ENCODE measurements at places on chromosomes 5 and 9.

- no peaks in the 10 kb centered on the region for H3K27me3 ChIP-seq
- no peaks in the 10 kb centered on the region for H3K4me1 ChIP-seq
- no peak overlapping the region for H3K27ac ChIP-seq
- no peak for DNase-seq
Measured at GRCh38 chr5:127305493-127305892, 14.9 kb downstream of the MEGF10 start.

- no peaks in the 10 kb centered on the region for H3K4me1 ChIP-seq
- no peaks in the 10 kb centered on the region for H3K36me3 ChIP-seq
- DNase-seq = no peak
Measured at GRCh38 chr9:124436320-124436719, 13.9 kb upstream of the ADGRD2 start.

DNA sequence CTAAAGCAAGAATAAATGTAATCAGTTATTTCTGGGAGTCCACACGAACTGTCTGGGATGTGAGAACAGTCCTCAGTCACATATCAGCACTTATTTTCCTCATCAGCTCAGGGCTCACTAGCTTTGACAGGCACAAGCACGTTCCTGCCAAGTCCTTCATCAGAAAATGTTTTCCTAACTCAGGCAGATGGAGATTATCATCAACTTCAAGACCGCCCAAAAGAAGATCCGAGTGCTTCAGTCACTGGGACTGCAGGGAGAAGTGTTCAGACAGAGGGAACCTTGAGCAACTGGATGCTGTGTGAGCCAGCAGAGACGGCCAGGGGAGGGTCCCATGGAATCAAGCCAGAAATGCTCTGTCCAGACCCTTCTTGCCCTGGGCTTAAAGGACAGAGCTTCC lies 189.4 kb downstream of the NXNL2 start:
- DNase-seq = no peak
- no peak overlapping the region for H3K4me3 ChIP-seq
- no peak overlapping the region for H3K27ac ChIP-seq
- H3K4me1 ChIP-seq = no peaks in the 10 kb centered on the region

DNA sequence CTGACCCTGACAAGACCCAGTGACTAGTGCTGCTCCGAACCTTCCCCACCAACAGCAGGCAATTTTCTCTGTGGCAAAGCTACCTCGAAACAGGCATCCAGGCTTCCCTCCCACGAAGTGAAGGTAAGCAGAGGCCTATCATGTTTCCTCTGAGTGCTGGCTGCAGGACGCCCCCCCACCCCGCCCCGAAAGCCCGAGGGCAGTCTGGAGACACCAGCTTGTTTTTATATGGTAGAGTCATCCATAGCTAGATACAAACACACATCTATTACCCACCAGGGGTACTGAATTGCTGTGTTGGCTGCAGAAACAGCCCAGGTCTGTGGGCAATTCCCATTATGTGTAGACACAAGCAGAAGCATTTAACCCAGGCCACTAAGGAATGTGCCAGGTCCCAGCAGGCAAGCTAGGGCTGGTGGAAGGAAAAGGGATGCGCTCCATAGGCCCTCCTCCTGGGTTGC lies 40.4 kb downstream of the LIX1 start:
- H3K4me3 ChIP-seq = no peak overlapping the region
- H3K27ac ChIP-seq = no peak overlapping the region
- no peaks in the 10 kb centered on the region for H3K4me1 ChIP-seq
- H3K27me3 ChIP-seq = no peaks in the 10 kb centered on the region

- no peaks in the 10 kb centered on the region for H3K27me3 ChIP-seq
- no peaks in the 10 kb centered on the region for H3K4me1 ChIP-seq
- no peak overlapping the region for H3K27ac ChIP-seq
- DNase-seq = no peak
- no peak overlapping the region for H3K4me3 ChIP-seq
Measured at GRCh38 chr5:80711938-80712337, 57.2 kb upstream of the DHFR start.

- H3K36me3 ChIP-seq = no peaks in the 10 kb centered on the region
Measured at GRCh38 chr5:102792705-102793104, 37.6 kb downstream of the PAM start.

GRCh38 chr5:137092831-137093230 lies 406.3 kb downstream of the SPOCK1 start:
- H3K4me3 ChIP-seq = no peak overlapping the region
- no peak overlapping the region for H3K27ac ChIP-seq
- no peak for DNase-seq
- no peaks in the 10 kb centered on the region for H3K4me1 ChIP-seq
- H3K27me3 ChIP-seq = no peaks in the 10 kb centered on the region

DNA sequence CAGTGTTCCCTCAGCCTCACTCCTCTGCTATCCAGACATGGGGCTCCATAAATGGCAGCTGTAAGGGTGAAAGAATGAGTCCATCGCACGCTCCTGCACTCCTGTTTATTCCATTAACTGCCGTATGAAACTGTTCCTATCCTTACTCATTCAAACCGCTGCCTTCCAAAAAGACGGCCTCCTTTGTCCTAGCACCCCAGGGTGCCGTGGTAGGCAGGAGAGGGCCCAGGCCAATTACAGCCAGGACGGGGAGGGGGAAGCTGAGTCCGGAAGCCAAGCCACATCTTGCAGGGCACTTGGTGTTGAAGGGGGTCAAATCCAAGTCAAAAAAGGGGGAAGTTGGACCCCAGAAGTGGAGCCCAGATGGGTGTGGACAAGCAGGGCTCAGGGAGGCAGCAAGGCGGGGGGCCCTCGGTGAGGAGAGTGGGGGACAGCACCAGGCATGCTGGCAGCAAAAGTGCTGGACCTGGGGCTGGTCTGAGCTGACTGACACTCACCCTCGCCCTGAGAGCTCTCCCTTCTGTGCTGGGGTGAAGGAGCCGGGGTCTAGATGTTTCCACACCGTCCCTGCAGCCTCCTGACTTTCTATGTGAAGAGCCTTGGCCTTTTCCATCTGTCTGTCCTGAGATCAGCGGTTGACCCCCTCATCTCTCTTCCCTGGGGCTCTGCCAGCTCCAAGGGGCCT lies 63.3 kb downstream of the COL23A1 start:
- no peaks in the 10 kb centered on the region for H3K27me3 ChIP-seq
- H3K4me3 ChIP-seq = no peak overlapping the region
- H3K36me3 ChIP-seq = no peaks in the 10 kb centered on the region
- DNase-seq = no peak

DNA sequence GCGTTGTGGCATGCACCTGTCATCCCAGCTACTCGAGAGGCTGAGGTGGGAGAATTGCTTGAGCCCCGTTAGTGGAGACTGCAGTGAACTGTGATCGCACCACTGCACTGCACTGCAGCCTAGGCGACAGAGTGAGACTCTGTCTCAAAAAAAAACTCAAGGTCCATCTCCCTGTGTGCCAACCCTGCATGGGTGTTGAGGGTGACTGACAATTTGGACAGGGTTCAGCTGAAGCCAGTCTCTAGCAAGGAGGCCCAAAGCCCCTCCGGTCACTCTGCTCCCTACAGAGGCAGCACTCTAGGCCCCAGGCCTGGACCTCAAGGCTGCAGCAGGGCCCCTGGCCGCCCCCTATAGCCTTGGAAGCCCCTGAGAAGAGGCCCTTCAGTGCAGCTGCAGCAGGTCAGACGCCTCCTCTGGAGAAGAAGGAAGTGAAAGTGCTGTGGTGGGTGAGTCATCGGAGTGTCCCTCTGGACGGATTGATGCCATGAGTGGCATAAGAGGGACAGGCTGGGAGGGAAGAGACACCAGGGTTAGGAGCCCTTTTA lies 39.2 kb upstream of the NEK6 start:
- no peaks in the 10 kb centered on the region for H3K27me3 ChIP-seq
- peak; percentile 76 for DNase-seq
- H3K4me1 ChIP-seq = peaks cover 14% of the 10 kb centered on the region
- H3K36me3 ChIP-seq = no peaks in the 10 kb centered on the region
- no peak overlapping the region for H3K27ac ChIP-seq

- H3K4me1 ChIP-seq = peaks cover 56% of the 10 kb centered on the region
- H3K36me3 ChIP-seq = no peaks in the 10 kb centered on the region
- peak overlapping the region; percentile 43 for H3K27ac ChIP-seq
Measured at GRCh38 chr9:13915591-13916301, 398.2 kb downstream of the NFIB start.

DNA sequence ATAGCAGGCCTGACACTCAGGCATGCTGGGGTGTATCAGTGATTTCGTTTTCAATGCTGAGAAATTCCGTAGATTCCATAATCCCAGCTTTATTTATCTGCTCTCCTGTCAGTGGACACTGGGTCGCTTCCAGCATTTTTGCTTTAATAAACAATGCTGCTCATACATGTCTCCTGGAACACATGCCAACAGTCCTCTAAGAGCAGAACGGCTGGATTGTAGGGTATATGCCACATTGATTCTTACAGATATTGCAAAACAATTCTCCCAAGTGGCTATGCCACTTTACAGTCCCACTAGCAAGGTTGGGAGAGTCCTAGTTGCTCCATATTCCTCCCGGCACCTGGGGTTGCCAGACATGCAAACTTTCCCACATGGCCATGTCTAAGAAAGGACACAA lies 81.9 kb downstream of the RAPGEF1 start:
- H3K4me1 ChIP-seq = peaks cover 73% of the 10 kb centered on the region
- H3K27ac ChIP-seq = peak overlapping the region; percentile 61
- DNase-seq = no peak
- no peaks in the 10 kb centered on the region for H3K36me3 ChIP-seq

GRCh38 chr9:9283159-9283986 lies 1329.4 kb downstream of the PTPRD start:
- DNase-seq = no peak
- H3K4me3 ChIP-seq = no peak overlapping the region
- H3K27ac ChIP-seq = no peak overlapping the region
- H3K4me1 ChIP-seq = no peaks in the 10 kb centered on the region
- H3K36me3 ChIP-seq = no peaks in the 10 kb centered on the region

GRCh38 chr5:151234476-151235238 lies 10.8 kb upstream of the CCDC69 start:
- peak overlapping the region; percentile 28 for H3K27ac ChIP-seq
- H3K27me3 ChIP-seq = no peaks in the 10 kb centered on the region
- no peaks in the 10 kb centered on the region for H3K4me1 ChIP-seq
- H3K4me3 ChIP-seq = no peak overlapping the region
- H3K36me3 ChIP-seq = no peaks in the 10 kb centered on the region

DNA sequence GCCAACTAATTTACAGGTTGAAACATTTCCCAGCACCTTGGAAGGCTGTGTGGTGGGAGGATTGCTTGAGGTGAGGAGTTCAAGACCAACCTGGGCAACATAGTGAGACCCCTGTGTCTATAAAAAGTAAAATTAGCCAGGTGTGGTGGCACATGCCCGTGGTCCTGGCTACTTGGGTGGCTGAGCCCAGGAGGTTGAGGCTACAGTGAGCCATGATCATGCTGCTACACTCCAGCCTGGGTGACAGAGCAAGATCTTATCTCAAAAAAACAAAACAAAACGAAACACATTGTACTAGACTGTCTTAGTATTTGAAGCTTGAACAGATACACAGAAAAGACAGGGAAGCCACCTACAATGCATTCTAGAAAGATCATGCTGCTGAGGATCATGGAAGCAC lies 2.8 kb upstream of the HSDL2 start:
- no peaks in the 10 kb centered on the region for H3K36me3 ChIP-seq
- no peaks in the 10 kb centered on the region for H3K4me1 ChIP-seq
- H3K27me3 ChIP-seq = no peaks in the 10 kb centered on the region
- H3K27ac ChIP-seq = no peak overlapping the region

- H3K4me1 ChIP-seq = no peaks in the 10 kb centered on the region
- H3K27ac ChIP-seq = no peak overlapping the region
- no peaks in the 10 kb centered on the region for H3K27me3 ChIP-seq
- DNase-seq = no peak
- no peaks in the 10 kb centered on the region for H3K36me3 ChIP-seq
Measured at GRCh38 chr9:272251-273213, 57.9 kb downstream of the DOCK8 start.

DNA sequence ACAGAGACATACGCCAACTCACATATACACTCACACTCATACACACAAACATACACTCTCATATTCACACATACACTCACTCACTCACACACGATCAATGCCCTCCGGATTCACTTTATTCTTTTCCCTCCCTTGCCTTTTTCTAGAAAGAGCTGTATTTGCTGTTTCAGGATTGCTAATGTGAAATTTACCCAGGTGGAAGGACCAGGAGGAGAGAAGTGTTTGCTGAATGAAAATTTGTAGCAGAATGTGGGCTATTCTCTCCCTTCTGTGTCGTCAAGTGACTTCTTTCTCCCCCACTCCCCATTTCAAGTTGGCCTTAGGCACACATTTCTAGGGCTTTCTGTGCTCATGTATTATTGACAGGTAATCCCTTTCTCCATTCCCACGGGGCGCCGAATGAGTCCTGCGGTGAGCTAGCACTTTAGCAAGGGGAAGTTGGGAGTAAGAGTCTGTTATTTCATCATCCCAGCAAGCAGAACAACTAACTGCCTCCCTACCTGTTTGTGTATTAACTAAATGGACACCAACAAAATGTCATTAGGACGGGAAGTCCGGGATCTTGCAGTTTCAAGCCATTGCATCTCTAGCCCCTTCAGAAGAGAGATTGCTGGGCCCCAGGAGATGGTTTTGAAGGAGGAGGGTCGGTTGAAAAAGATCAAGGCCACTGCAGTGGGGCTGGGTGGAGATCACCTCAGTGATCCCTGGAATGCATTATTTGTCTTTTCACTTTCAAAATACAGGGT lies 97.1 kb upstream of the TAF11L2 start:
- peaks cover 29% of the 10 kb centered on the region for H3K27me3 ChIP-seq
- no peaks in the 10 kb centered on the region for H3K36me3 ChIP-seq
- no peak overlapping the region for H3K4me3 ChIP-seq
- DNase-seq = no peak

- no peak overlapping the region for H3K27ac ChIP-seq
- H3K4me3 ChIP-seq = no peak overlapping the region
- no peaks in the 10 kb centered on the region for H3K36me3 ChIP-seq
- DNase-seq = no peak
Measured at GRCh38 chr9:102911185-102911584, 83.9 kb upstream of the CYLC2 start.

GRCh38 chr9:35928591-35929452 lies 19.5 kb downstream of the SPAAR start:
- no peaks in the 10 kb centered on the region for H3K4me1 ChIP-seq
- no peak overlapping the region for H3K4me3 ChIP-seq
- DNase-seq = no peak
- H3K36me3 ChIP-seq = no peaks in the 10 kb centered on the region

- no peak overlapping the region for H3K4me3 ChIP-seq
- no peaks in the 10 kb centered on the region for H3K36me3 ChIP-seq
- no peaks in the 10 kb centered on the region for H3K4me1 ChIP-seq
- no peaks in the 10 kb centered on the region for H3K27me3 ChIP-seq
- H3K27ac ChIP-seq = no peak overlapping the region
Measured at GRCh38 chr5:10689391-10690081, 71.5 kb downstream of the DAP start.

DNA sequence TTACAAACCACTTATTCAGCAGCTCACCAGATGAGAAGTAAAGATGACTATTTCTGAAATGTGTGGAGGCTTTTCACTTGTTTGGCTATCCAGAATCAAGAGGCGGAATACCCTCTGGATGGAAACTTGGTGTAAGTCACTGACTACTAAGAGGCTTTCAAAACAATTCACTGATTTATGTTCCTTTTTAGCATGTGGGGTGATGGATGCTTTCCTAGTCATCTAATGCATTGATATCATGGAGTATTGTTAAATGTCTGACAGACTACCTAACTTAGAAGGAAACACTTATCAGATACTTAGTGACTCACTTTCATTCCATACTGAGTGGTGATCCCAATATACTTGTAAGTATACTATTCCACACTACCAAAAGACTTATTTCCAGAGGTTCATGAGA lies 141.4 kb downstream of the PLK2 start:
- H3K27me3 ChIP-seq = no peaks in the 10 kb centered on the region
- no peaks in the 10 kb centered on the region for H3K36me3 ChIP-seq
- no peak overlapping the region for H3K27ac ChIP-seq
- no peak overlapping the region for H3K4me3 ChIP-seq
- peaks cover 7% of the 10 kb centered on the region for H3K4me1 ChIP-seq

GRCh38 chr5:106085556-106085955 lies 1585.2 kb downstream of the EFNA5 start:
- no peak overlapping the region for H3K4me3 ChIP-seq
- no peaks in the 10 kb centered on the region for H3K27me3 ChIP-seq
- H3K36me3 ChIP-seq = no peaks in the 10 kb centered on the region

All from tibial artery (tissue), 4 donors.